CD8-positive, alpha-beta T cell (primary cell): ENCODE measurements at places on chromosomes 13 and 19. TPM values are rescaled to one million over a fixed set of nuclear protein-coding genes. Genes with fewer than 3 reads are reported as not detected.

SIGLEC12 gene
- not detected for total RNA-seq

IGFLR1 gene
- 31.7 TPM for total RNA-seq

SUPT5H gene
- total RNA-seq: 303 TPM

GTF2F2 gene
- 13.2 TPM for total RNA-seq

SULT2A1 gene
- not detected for total RNA-seq

FARP1 gene
- total RNA-seq: 0.17 TPM

RFX1 gene
- total RNA-seq: 11.2 TPM

ZNF878 gene
- not detected for total RNA-seq

SIAH3 gene
- 0.49 TPM for total RNA-seq
